G401 (cell line): ENCODE measurements at places on chromosomes 11 and 22. TPM values are rescaled to one million over a fixed set of nuclear protein-coding genes. Genes with fewer than 3 reads are reported as not detected.

GRCh38 chr22:46202897-46203600 is 47.0 kb downstream of the CDPF1 start:
- DNase-seq: no peak

GRCh38 chr11:129911298-129911697 is 15.9 kb upstream of the NFRKB start:
- no peak for DNase-seq

GRCh38 chr22:29265929-29266328 is 1.9 kb downstream of the RHBDD3 start:
- DNase-seq: no peak

NTM gene
- 11.4 and 11.5 TPM in 2 replicates for total RNA-seq

PKNOX2 gene
- 4.1 and 4.6 TPM in 2 replicates for total RNA-seq

ALX4 gene
- 34.2 and 44.2 TPM in 2 replicates for total RNA-seq

RFPL1 gene
- total RNA-seq: not detected in 2 replicates

B4GALNT4 gene
- 27.4 and 32.1 TPM in 2 replicates for total RNA-seq

TMEM191B gene
- total RNA-seq: 1.8 and 2.3 TPM in 2 replicates
